ENCODE measurements at places on chromosomes 16 and 17.

DNA sequence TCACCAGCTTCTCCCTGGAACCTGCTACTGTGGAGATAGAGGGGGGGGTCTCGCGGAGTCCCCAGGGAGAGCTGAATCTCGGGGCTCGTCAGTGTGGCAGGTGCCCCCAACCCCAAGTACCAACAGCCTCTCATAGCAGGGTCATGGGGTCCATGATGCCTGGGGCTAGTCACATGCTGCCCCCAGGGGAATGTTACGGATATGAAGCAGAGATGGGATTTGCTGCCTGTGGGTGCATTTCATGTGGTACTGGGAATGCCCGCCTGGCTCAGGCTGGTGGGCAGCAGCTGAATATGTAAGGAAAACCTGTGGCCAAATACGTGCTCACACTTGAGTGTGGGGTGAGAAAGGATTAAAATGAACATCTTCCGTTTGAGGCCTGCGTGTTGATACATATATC lies 49.4 kb downstream of the MEAK7 start:
- DNase-seq = no peak

GRCh38 chr16:89636663-89637062 lies 20.8 kb downstream of the CHMP1A start:
- DNase-seq = no peak

- DNase-seq = no peak
These were observed 17.1 kb upstream of the WFIKKN2 start for GRCh38 chr17:50818261-50818660.

- no peak for DNase-seq
These were observed 544.8 kb upstream of the EEF2KMT start for GRCh38 chr16:5642436-5642835.

GRCh38 chr16:14346278-14347142 lies 275.4 kb downstream of the MRTFB start:
- no peak for DNase-seq

DNA sequence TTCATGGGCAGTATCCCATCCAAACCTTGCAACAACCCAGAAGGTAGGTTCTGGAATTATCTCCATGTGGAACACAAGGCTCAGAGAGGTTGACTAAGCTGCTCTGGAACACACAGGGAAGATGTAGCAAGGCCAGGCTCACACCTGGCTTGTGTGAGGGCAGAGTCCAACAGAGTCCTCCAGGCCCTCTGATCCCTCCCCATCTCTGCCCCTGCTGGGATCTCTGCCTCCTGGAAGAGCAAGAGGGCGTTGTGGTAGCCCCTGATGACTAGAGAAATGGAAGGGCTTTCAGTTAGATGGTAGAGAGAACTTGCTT lies 7.0 kb upstream of the PPP1R1B start:
- DNase-seq = no peak
